Skin of body (tissue), 3 donors: ENCODE measurements at places on chromosomes 5 and 9.
A peak's percentile ranks its signal among the peaks of the same experiment; 100 is the strongest.

GRCh38 chr9:121278477-121279261 lies 10.7 kb downstream of the GSN start:
- DNase-seq = peak; percentile 99

- DNase-seq = no peak
Measured at GRCh38 chr9:86141843-86142242, 42.5 kb upstream of the GOLM1 start.

DNA sequence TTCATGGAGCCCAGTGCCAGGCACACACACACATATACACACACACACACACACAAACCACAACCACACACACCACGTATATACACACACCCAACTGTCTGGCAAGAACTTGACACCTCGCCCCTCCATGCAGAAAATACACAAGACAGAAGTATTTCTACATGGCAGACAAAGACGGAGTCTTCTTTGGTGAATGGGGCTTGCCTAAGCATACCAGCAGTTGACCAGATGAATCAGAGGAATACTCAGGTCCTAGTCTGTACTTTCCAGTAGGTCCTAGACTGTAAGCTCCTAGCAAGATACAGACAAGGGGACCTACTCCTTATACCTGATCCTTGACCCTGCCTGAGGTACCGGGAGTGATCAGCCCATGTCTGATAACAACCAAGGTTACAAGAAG lies 60.1 kb downstream of the SIL1 start:
- no peak for DNase-seq

DNA sequence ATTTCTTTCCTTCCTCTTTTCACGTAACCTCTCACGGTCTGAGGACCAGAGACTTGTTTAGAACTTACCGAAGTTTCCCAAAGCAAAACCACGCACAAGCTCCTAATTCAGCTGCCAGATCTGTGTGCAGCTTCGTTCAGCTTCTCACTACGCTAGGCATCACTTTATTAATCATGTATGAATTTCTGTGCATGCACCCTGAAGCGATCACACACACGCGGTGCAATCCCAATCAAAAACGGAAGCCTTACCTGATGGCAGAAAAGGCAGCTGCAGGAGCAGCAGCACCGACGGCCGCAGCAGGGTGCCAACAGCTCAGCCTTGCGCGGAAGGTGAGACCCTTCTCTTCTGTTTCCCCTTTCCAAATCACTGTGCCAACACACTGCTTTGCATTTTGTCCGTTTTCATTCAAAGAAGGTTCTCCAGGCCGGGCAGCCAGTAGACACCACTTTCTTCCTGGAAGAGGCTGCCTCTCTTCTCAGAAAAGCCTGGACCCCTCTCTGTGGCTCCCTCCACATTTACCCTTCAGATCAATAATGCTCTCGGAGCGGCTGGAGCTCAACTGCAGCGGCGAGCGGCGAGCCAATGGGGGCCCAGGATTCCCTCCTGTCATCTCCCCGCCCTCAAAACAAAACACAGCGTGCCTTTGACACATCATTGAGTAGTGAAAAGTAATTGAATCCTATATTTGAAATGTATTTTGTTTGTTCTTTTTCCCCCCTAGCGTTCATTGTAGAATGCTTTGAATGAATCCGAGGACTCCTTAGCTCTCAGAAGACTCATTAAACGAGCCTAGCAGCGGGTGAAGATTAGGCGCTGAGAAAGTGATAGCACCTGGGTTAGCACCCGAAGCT lies at the start of gene CDH12:
Gene CDH12 (minus strand): TSS at position 538 of the 854 bp plus-strand sequence.
- no peak for DNase-seq

- no peak for DNase-seq
Measured at GRCh38 chr9:70502690-70503089, 88.2 kb upstream of the KLF9 start.

DNA sequence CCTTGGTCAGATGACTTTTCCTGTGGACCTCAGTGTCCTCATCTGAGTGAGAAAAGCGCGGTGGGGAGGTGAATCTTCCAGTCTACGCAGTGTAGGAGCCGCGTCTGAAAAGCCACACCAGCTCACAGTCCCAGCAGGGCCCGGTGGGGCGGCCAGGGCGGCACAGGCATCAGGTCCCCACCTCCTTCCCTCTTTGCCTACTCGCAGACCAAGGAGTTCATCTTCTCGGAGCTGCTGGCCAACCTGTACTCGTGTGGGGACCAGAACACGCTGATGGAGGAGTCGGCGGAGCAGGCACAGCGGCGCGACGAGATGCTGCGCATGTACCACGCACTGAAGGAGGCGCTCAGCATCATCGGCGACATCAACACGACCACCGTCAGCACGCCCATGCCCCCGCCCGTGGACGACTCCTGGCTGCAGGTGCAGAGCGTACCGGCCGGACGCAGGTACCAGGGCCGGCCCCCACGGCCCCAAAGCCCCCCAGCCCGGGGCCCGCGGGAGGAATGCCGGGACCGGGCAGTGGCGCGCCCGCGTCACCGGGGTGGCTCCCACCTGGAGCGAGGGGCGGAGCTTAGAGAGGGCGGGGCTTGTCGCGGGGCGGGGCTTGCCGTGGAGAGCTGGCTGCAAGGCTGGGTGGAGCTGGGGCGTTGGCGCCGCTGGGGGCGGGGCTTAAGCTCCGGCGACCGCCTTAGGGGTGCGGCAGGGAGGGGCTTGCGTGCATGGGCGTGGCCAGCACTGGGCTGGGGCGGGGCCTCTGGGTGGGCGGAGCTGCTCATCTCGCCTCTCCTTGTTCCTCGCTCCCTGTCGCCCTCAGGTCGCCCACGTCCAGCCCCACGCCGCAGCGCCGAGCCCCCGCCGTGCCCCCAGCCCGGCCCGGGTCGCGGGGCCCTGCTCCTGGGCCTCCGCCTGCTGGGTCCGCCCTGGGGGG lies 25.6 kb downstream of the GOLGA2 start:
- no peak for DNase-seq

GRCh38 chr9:113645227-113645977 lies 181.9 kb downstream of the RGS3 start:
- DNase-seq = no peak

DNA sequence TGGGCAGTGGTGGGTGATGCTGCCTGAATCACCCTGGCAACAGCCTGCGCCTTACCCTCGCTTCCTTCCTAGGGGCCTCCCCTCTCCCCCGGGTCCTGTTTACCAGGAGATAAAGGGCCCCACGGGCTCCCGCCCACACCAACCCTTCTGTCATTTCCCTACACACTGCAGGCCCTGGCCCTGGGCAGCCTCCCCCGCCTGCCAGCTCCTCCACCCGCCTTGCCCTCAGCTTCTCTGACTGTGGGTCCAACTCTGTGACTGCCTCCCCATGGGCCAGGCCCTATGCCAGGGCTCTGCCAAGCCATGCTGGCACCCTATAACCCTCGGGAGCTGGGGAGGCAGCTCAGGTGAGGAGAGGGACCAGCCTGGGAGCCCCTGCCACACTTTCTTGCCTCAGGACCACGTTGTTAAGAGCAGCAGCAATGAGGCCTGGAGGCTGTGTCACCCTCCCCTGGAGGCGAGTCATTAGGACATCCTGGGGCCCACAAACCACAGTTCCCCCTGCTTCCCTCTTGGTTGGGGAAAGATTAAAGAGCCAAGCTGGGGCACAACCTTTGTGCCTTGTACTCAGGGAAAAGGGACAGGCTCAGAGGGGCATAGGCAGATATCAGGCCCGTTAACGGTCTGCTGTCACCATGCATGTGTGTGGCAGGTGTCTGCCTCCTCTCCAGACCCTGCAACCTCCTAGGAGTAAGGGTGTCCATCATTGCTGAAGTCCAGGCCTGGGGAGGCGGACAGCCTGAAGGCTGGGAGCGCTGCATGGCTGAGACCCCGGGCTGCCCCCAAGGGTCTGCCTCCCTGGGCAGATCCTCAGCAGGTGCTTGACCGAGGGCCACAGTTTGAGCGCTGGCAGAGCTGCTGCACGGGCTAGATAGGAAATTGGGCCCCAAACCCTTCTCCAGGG lies 2.8 kb downstream of the MGAT4B start:
- no peak for DNase-seq

DNA sequence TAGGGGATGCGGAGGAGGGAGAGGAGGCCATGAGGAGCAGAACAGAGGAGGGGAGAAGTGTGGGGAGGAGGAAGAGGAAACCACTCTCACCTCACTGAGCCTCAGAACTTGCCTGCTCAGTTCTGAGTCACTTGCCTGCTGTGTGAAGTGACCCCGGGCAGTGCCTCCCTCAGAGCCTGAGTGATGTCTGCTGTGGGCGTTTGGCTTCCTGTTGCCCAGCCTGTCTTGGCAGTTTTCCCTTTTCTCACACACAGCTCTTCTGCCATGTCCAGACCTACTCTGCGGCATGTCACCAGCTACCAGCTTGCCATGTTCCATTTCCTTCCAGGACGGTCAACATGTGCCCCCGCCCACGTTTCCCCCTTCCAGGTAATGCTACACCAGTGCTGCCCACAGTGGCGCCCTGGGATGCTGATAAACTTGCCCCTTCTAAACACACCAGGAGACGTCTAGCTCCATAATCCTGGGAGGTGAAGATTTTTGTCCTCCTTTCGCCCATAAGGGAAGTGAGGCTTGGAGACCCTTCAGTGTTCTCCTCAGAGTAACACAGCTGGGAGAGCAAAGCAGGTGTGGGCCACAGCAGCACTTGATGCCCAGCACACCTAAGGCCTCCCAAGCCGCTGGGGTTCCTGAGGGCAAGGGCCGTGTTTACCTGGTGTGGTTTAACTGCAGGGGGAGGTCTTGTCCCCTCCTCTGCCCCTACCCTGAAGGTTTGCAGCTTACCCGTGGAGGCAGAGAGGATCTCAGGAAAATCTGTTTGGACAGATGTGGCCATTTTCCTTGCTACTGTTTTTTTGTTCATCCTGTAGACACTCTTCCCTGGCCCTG lies 63.8 kb upstream of the RNF130 start:
- no peak for DNase-seq

DNA sequence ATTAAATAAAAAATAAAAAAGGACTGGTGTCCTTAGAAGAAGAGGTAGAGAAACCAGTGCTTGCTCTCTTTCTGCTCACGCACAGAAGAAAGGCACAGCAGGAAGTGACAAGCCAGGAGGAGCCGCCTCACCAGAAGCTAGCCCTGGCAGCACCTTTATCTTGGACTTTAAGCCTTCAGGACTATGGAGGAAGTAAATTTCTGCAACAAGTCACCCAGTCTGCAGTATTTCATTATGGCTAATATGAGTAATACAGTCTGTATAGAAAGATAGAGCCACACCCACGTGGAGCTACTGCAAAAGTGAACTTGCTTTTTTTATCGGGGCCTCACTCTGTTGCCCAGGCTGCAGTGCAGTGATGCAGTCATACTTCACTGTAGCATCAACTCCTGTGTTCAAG lies 68.4 kb downstream of the PDZD2 start:
- DNase-seq = no peak

DNA sequence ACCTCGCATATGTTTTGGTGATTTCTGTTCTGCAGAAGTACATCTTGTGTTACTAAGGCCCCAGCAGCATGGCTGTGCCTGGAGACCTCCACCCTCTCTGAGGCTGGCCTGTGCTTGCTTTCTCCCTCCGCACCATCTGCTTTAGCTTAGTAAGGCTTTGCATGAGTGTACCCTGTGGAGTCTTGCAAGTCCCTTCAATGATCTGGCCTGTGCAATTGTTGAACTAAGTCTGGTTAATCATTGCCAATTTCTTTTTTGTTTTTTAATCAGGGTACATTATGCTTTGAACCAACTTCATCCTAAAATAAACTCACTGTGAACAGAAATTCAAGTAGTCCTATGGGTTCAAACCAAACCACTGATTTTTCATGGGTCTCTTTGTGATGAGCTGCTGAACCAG lies 32.3 kb downstream of the ACOT12 start:
- DNase-seq = no peak

DNA sequence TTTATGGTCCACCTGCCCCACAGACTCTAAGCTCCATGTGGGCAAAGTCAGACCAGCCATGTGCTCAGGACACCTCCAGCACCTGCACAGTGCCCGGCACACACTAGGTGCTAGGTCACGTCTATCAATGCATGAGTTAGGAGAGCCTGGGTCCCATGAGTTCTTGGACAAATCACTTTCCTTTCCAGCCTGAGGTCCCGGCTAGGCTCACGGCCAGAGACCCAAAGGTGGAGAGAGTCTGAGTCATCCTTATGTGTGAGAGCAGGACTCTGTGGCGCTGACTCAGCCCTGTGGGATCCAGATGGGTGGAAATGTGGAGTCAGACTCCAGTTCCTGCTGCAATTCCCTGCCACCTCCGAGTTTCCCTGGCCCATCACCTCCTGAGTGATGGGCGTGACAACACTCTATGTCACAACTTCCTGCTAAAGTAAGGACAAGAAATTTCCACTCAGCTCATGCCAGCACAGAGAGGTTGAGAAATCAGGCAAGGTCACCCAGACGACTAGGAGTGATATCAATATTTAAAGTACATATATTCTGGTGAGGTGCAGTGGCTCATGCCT lies 2.5 kb upstream of the ST6GALNAC4 start:
- DNase-seq = peak; percentile 30

GRCh38 chr5:165393839-165394238 lies 1888.4 kb downstream of the MAT2B start:
- no peak for DNase-seq

DNA sequence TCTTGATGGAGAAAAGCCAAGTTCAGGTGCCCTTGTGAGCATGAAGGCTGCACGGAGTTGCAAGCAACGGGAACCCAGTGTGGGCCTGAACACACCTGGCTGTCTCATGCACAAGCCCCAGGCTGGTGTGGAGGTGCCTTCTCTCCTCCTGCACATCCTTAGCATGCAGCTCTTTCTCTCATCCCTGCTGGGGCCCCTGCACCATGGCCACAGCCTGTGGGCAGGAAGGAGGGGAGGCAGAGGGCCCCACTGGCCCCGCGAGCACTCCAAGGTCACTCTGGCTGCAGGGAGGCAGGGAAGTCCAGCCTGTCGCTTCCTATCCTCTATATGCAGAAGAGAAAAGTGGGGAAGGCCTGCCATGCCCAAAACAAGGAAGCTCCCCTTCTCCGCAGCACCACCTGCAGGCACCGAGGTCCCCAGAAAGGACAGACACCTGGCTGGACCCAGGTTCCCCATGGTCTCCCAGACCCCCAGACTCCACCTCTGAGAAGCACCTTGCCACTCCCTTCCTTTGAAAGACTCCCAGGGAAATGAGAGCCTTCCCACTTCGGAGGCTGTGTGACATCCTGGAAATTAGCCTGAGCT lies 18.6 kb downstream of the STKLD1 start:
- DNase-seq = no peak

GRCh38 chr5:173301695-173302545 lies 26.3 kb downstream of the STC2 start:
- peak; percentile 44 for DNase-seq

DNA sequence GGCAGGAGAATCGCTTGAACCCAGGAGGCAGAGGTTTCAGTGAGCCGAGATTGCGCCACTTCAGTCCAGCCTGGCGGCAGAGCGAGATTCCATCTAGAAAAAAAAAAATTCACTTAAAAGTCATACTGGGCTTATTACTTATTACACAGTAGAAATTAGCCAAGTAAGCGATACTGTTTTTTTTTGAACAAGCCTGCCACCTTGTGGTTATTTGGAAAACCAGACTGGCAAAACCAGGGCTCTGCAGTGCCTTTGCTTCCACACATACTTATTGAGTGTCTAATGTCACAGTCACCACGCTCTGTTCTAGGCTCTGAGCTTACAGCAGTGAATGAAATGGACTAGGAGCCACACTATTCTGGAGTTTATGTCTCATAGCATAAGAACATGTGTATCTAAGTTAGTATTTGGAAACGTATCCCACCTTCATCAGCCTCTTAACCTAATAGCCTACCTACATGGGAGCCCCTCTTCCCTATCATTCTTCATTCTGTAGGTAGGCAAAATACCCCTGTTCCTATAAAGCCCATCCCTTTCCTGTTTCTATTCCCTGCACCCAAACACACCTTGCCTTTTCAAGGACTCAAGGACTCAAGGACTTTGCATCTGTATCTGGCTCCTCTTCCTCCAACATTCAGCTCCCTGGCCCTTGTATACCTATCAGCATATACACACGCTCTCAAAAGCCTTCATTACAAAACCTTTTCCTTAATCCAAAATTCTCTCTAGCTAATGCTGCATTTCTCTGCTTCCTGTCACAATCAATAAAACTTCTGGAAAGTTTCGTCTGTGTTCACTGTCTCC lies 13.9 kb upstream of the BASP1 start:
- DNase-seq = peak; percentile 70
